ENCODE measurements at places on chromosomes 5 and 9. TPM values are rescaled to one million over a fixed set of nuclear protein-coding genes. Genes with fewer than 3 reads are reported as not detected.

DNA sequence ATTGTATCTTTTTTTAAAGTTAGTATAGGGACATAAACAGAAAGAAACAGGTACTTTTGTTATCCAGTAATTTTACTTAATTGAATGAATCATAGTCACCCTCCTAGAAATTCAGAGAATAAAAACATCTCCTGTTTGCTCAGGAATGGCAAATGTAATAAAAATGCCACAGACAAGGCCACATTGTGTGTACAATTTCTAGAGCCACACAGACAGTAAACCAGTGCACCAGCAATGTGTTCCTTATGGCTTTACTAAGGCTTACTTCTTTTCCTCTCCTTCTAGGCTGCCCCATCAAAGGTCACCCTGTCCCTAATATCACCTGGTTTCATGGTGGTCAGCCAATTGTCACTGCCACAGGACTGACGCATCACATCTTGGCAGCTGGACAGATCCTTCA lies 145.5 kb downstream of the SAXO1 start:
- no peak for DNase-seq

GRCh38 chr5:59390989-59391388 lies 502.5 kb downstream of the PDE4D start:
- no peak for DNase-seq

GRCh38 chr9:87255431-87256155 lies 242.1 kb upstream of the DAPK1 start:
- no peak for DNase-seq

DNA sequence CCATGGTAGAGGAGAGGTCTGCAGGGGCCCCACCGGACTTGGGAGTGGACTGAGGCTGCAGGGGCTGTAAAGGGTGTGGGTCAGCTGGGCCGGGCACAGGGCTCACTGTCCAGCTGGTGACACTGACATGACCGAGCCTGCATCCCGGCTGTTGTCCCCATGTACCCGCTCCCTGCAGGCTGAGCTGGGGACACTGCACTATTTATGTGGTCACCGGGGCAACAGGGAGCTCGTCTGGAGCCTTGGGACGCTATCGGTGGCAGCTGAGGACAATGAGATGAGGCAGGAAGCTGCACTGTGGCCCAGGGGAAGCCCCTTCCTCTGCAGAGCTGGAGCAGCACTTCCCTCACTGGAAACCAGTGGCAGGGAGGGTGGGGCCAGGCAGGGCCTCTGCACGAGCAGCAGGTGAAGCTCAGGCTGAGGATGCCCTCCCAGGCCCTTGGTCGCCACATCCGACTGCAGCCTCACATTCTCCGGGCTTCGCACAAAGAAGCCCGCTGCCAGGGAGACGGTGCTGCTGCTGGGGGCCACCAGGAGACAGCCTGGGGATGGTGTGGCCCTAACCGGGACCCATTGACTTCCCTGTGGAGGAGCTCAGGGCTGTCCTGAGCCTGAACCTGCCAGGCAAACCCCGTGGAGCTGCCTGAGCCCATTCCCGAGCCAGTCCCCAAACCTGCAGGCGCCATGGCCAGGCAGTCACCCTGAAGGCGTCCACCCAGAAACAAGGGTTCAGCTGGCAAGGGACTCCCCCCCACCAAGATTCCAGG lies 26.4 kb downstream of the ZDHHC11B start:
- no peak for DNase-seq

The SPATA31C2 gene
- total RNA-seq, result not detected

- DNase-seq, result peak; percentile 69
Measured at GRCh38 chr5:176677209-176677939, 30.1 kb downstream of the TSPAN17 start.

All from cerebellum (tissue), 4 donors.